ENCODE measurements at places on chromosomes 5 and 9.

GRCh38 chr5:177445052-177445916, 1.3 kb upstream of the PRR7 start:
- no peak for DNase-seq

- no peak for DNase-seq
These were observed 25.2 kb upstream of the CNOT6 start for GRCh38 chr5:180468732-180469585.

- DNase-seq = no peak
These were observed 72.0 kb downstream of the PPARGC1B start for GRCh38 chr5:149802008-149802680.

GRCh38 chr9:117435630-117436261, 20.9 kb upstream of the ASTN2 start:
- no peak for DNase-seq

DNA sequence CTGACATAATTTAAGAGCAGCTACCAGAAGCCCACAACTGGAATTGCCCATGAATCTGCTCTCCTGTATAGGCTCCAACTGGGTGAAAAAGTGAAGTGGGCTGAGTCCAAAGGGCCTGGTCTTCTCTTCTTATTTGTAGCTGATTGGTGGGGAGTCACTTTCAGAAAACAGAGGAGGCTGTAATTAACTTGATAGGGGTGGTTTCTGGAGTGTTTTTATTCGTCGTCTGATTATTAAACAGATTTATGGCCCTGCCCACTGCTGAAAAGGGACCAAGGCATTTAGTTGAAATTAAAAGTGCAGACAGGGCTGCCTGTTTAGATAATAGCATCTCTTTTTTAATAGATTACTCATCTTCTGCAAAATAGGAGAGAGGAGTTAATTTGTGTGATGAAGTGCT, 81.0 kb upstream of the SAP30L start:
- DNase-seq = no peak

Measured in fibroblast of lung (primary cell).